SJSA1 (cell line): ENCODE measurements at places on chromosomes 11 and 22. TPM values are rescaled to one million over a fixed set of nuclear protein-coding genes. Genes with fewer than 3 reads are reported as not detected.

DNA sequence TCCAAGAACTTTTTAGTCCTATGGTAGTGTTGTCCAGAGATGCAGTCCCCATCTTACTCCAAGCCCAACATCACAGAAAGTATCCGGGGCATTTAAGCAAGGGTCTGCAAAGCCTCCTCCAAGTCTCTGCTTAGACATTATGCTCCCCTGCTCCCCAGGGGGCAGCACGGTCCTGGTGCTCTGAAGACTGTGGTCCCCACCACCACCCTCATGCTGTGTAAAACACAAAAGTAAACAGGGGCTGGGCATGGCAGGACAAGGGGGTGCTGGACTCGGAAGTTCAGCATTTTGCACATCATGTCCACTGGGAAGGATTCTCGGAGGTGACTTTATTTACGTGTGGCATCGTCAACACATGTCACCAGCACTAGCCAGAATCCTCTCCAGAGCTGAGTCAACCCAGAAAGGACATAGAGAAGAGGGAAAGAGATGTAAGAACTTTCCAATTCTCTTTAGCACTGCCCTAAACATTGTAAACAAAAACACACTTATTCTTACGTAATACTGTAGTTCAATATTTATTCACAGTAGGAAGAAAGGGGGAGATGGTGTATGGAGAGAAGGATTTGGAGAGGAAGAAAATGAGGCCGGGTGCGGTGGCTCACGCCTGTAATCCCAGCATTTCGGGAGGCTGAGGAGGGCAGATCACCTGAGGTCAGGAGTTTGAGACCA is 37.7 kb downstream of the TCIRG1 start:
- H3K27ac ChIP-seq, result no peak overlapping the region
- H3K36me3 ChIP-seq, result peaks cover 56% of the 10 kb centered on the region
- H3K4me1 ChIP-seq, result no peaks in the 10 kb centered on the region
- no peak overlapping the region for H3K4me3 ChIP-seq

DNA sequence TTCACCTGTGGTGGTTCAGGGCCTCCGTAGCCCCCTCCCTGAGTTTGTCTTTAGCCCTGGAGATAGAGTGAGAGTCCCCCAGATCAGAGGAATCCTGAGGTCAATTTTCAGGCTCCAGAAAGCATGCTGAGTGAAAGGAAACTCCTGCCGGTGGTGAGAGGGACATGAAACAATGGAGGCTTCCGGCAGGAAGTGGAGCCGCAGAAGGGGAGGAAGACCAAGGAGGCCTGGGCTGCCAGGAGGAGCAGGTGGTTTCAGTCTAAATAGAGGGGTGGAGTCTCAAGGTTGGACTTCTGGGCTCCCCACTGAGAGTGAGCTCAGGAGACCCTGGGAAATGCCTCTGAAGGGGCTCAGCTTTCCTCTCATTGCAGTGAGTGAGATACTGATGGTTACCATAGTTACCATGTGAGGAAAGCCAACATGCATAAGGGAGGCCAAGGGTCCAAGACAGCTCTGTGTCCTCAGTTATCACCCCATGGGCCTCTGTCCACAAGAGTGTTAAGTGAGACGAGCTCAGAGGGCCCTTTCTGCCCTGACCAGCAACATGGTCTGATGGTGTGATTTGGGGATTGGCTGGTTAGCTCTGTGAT is 10.7 kb downstream of the SLCO2B1 start:
- no peak overlapping the region for H3K4me3 ChIP-seq
- no peak overlapping the region for H3K27ac ChIP-seq
- H3K36me3 ChIP-seq, result no peaks in the 10 kb centered on the region
- no peaks in the 10 kb centered on the region for H3K27me3 ChIP-seq
- DNase-seq, result no peak
- peaks cover 17% of the 10 kb centered on the region for H3K4me1 ChIP-seq

PPME1 gene
- 24.5 and 33.8 TPM in 2 replicates for total RNA-seq

TRPM5 gene
- not detected in 2 replicates for total RNA-seq
